GM23248 (cell line): ENCODE measurements at places on chromosomes 1 and 21.
A peak's percentile ranks its signal among the peaks of the same experiment; 100 is the strongest.

GRCh38 chr1:212979340-212980122 lies 29.2 kb downstream of the VASH2 start:
- DNase-seq, result no peak

GRCh38 chr1:97907886-97908285 lies 12.9 kb downstream of the DPYD start:
- peak; percentile 28 for DNase-seq

GRCh38 chr1:226408285-226409184 lies 642 bp upstream of the PARP1 start:
- DNase-seq, result no peak

DNA sequence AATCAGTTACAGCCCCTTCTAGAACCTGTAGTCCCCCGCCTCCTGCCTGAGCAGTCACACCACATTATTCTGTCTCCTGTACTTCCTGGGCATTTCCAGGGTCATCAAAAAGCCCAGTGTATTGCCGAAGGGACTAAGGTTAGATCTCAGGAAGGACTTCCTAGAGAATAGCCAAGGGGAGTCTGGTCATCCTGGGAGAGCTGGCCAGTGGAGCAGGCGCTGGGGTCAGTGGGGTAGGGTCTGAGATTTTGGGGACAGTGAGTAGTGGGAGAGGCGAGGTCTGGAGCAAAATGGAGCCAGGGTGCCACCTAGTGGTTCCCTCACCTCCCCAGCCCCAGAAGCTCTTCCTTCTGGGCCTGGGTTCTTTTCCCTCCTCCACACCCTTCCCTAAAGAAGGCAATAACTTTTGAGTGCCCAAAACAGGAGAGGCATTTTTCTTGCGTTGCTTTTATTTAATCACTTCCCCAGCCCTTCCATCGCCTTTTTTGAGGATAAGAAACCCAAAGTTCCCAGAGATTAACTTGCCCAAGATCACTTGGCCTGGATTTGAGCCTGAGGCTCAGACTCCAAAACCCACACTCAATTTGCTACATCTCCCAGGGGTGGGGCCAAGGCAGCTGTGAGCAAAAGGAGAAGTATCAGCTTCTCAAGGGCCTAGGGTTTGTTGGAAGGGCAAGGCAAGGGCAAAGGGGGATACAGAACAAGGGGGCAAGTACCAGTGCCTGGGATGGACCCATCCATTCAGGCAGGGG lies 7.3 kb upstream of the PMVK start:
- peak; percentile 48 for DNase-seq

DNA sequence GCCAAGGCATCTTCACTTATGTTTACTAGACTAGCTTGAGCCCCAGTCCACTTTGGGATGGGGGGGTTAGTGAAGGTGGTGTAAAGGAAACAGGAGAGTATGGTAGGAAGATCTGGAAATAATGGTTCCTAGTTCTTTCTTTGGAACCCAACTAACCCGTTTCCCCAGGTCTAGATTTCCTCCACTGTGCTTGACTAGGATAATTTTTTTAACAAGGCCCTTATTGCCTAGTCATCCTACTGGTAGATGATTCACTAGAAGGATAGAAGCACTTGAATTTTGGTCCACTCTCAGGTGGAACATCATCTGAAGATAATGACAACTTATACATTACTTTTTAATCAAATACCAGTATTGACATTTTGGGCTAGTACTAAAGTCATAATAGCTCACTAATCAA lies 45.9 kb upstream of the MYOCOS start:
- peak; percentile 14 for DNase-seq

GRCh38 chr21:38809198-38809878 lies 3.6 kb downstream of the ETS2 start:
- no peak for DNase-seq

- no peak for DNase-seq
Measured at GRCh38 chr1:181110013-181110412, 21.5 kb downstream of the IER5 start.

DNA sequence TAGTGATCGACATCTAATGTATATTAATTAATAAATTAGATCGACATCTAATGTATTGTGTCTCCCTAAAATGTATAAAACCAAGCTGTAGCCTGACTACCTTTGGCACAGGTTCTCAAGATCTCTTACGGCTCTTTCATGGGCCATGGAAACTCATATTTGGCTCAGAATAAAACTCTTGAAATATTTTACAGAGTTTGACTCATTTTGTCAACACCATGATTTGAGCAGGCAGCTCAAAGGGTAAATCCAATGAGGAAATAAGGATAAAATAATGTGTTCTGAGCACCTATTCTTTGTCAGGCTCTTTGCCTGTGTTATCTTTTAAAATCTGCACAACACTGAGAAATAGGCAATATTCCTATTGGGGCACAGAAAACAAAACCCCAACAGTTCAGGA lies 223.4 kb upstream of the DUSP10 start:
- DNase-seq, result no peak

DNA sequence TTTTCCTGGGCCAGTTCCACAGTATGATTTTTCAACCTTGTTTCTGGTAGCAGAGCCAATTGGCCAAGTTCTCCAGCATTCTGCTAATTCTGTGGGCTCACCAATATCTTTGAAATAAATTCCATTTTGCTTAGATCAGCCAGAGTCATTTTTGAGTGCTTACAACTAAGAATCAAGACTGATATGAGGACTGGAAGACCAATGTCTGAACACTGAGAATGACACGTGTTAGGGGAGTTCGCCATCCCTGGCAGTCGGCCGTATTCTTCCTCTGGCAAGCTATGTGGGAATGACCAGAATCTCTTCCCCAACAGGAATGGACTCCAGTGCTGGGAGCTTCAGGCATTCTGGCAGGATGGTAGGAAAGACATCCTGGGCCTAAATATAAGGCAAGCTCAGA lies 4.9 kb upstream of the TENT5C start:
- peak; percentile 44 for DNase-seq

GRCh38 chr1:16349847-16350406 lies 2.4 kb downstream of the FBXO42 start:
- peak; percentile 43 for DNase-seq

DNA sequence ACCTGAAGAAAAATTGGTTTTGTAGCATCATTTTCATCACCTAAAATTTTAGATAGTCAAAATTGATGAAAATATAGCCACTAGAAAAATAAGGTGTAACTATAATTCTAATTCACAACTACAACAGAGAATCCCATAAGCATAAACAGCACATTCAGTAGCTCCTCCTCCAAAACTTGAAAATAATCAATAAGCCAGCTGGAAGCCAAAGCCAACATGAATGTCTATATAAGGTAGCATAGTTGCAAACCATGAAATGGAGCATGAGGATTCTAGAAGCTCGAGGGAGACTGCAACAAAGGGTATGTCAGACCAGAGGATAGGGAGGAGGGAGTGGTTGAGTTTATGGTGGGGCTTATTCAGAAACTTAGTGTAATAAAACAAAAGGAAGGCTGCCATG lies 22.4 kb downstream of the ACBD3 start:
- DNase-seq, result no peak

GRCh38 chr1:166789286-166789685 lies 50.0 kb upstream of the POGK start:
- DNase-seq, result no peak

DNA sequence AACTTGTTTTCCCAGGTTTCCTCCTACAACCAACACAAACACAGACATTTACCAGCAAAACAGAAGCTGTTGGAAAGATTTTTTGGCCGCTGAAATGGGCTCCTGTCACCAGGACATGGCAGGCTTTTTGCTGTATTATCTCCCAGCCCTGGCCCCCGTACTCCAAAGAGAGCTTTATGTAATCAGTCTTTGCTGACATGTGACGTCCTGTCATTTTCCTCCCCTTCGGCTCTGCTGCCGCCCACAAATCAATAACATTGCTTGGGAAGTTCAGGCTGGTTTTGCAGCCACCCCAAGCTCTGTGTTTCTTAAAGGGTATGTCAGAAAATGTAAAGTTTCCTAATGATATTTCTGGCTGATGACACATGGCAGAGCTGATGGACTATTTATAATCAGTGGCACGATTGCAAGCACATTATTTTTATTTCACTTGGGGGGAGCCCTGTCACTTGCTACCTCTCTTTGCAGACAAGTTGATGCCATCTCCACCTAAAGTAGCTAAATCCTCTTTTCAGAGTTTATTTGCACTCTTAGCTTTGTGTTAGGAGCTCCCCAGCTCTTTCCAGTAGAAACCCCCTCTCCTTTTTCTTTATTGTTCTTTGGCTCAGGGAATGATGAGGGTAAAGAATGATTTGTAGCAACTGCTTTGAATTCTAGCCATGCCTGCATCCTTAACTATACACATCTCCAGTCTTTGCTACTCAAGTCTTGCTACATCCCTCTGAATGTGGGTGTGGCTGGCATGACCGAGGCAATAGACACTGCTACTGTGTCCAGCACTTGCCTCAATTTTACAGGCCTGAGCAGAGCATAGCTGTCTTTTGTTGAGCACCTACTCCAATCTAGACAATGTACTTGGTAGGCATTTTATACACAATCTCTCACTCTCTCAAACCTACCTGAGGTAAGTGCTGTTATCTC lies 67.3 kb downstream of the ELAVL4 start:
- DNase-seq, result no peak

GRCh38 chr1:26996024-26996423 lies 2.5 kb downstream of the TRNP1 start:
- DNase-seq, result peak; percentile 79

- DNase-seq, result no peak
Measured at GRCh38 chr21:27078915-27079314, 112.0 kb upstream of the ADAMTS5 start.

DNA sequence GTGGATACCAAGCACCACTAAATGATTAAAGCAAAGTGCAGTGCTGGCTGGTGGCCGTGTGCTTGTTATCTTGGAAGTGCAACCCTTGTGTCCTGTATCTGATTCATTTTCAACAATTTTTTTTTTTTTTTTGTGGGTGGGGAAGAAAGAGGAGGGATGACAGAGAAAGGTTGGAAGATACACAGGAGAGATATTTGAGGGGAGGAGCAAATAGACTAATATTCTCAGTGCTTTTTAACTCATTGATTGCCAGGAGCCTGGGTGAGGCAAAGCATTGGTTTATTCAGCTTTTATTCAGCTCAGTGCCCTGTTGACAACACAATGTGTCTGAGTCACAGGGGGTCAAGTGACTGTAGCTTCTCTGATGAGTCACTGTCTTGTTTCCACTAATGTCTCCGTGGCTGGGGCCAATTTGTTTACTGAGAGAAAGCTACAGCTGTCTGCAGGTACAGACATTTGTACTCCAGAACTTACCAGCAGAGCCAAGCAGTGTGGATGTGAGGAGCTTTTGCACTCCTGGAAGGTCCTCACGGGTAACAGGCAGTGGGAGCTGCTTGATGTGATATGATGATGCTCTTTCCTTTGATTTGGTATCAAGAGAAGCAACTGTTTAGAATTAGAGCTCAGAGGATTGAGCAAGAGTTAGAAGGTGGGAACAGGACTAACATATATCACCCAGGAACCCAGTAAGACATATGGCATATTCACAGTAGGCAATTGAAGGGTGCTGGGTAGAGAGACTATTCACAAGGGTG lies 23.6 kb upstream of the DNM3 start:
- peak; percentile 96 for DNase-seq

GRCh38 chr1:24954022-24954421 lies 23.9 kb upstream of the RUNX3 start:
- no peak for DNase-seq

DNA sequence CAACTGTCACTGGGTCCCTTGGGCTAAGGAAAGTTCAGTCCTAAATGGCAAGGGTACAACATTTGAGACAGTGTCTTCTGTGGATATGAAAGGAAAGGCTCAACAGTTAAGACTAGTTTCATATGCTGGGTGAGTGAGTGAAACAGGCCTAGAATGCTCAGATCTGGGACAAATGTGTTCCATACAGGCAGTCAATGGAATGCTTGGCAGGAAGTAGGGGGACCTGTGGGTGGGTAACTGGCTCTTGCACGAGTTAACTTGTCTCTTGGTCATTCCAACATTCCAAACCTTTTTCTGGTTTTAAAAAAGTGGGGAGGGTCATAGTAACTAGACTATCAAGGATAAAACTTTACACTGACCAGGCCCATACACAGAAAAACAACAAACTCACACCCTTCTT lies 17.8 kb upstream of the ADAM30 start:
- no peak for DNase-seq

- no peak for DNase-seq
Measured at GRCh38 chr1:88118176-88118845, 565.8 kb upstream of the PKN2 start.

- no peak for DNase-seq
Measured at GRCh38 chr1:41534181-41535076, 49.9 kb upstream of the EDN2 start.

GRCh38 chr1:243312952-243313634 lies 57.3 kb downstream of the SDCCAG8 start:
- no peak for DNase-seq

- DNase-seq, result no peak
Measured at GRCh38 chr1:80917826-80918225, 882.9 kb upstream of the ADGRL2 start.

DNA sequence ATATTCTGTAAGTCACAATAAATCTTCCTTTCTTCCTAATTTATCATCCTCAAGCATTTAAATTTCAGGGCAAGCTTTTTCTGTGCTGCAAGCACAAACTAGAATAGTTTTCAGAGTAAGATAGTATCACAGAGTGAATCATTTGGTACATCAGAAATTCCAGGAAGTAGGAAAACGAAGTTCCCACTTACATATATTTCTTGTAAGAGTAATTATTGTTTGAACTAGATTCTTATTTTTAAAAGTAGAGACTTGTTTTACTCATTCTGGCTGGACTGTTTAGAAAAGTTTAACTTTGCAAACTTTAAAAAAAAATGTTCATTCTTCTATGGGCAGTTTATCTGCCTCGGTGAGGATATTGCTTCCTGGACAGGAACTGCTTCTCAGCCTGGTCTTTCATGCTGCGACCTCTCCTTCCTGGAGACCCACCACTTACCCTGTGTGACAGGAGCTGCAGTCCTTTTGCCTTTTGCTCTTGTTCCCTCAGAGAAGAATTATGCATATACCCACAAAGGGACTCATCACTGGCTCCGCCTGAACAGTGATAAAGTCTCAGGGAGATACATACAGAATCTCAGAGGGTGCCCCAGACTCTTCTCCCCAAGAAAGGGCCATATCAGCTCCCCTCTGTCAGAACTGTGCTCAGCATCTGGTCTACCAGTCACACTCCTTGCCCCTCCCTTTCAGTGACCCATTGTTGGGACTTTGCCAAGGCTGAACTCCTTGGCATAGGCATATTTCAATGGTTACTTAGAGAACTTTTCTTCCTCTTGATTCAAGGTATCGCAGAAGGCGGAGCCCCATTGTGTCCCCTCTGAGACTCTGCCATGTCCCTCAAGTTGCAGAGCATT lies 102.7 kb upstream of the CD55 start:
- DNase-seq, result no peak

- no peak for DNase-seq
Measured at GRCh38 chr1:164867590-164867989, 308.6 kb downstream of the PBX1 start.

- no peak for DNase-seq
Measured at GRCh38 chr1:19164274-19165015, 45.6 kb downstream of the UBR4 start.
